Prostate gland (tissue), 2 donors: ENCODE measurements at places on chromosomes 5 and 9. TPM values are rescaled to one million over a fixed set of nuclear protein-coding genes. Genes with fewer than 3 reads are reported as not detected.

MARCOL gene
- not detected for total RNA-seq

- no peaks in the 10 kb centered on the region for H3K27me3 ChIP-seq
- no peak for DNase-seq
- peaks cover 6% of the 10 kb centered on the region for H3K36me3 ChIP-seq
- no peaks in the 10 kb centered on the region for H3K4me1 ChIP-seq
- no peak overlapping the region for H3K4me3 ChIP-seq
- H3K27ac ChIP-seq, result no peak overlapping the region
Observed at GRCh38 chr9:134028076-134028475, 2.8 kb downstream of the BRD3OS start.

DNA sequence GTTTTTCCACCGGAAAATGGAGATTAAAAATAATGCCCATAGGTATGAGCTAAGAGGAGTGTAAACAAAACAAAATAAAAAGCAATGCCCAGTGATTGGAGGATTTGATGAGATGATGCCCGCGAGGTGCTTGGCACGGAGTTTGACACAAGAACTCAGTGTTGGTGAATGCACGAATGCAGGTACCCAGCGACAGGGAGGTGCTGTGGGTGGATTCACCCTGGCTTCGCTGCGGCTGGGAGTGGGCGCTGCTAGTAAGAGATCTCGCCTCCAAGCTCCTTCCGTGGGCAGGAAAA, 526 bp upstream of the STXBP1 start:
- DNase-seq, result peak; percentile 12
- H3K27ac ChIP-seq, result peak overlapping the region; percentile 89
- H3K4me3 ChIP-seq, result peak overlapping the region; percentile 81
- no peaks in the 10 kb centered on the region for H3K36me3 ChIP-seq

DNA sequence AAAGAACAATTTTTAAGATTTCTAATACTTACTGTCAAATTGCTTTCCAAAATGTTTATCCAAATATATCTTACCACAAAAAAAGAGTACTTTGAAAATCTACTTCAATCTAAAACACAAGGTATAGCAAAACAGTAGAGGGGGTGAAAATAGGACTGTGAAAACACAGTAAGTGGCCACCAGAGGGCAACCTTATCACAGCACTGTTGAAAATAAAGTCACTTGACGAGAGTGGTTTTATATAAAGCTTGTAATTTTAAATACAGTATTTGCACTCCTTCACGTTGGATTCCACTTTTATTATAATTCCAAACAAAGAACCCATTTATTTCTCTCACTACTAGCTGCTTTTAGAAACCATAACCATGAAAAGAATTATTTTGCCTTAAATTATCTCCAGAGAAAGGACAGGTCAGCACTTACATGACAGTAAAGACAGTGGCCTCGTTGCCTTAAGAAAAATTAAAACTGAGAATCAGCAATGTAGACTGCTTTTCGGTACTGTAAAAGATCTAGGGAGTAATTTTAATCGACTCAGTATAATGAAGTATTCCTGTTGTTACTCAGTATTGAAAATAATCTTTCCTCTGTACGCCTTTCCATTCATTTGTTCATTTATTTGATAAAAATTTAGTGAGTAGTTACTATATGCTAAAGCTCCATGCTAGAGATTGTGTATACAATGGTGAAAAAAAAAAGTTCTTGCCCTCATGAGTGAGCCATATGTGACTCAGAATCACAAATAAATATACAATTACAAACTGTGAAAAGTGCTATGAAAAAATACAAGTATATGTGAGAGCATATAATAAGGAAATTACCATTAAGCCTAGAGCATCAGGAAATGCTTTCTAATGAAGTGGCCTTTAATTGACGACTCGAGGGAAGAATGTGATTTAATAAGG, 40.0 kb upstream of the CDK5RAP2 start:
- peak; percentile 71 for DNase-seq
- H3K4me1 ChIP-seq, result no peaks in the 10 kb centered on the region
- no peaks in the 10 kb centered on the region for H3K36me3 ChIP-seq
- no peaks in the 10 kb centered on the region for H3K27me3 ChIP-seq
- no peak overlapping the region for H3K27ac ChIP-seq

DNA sequence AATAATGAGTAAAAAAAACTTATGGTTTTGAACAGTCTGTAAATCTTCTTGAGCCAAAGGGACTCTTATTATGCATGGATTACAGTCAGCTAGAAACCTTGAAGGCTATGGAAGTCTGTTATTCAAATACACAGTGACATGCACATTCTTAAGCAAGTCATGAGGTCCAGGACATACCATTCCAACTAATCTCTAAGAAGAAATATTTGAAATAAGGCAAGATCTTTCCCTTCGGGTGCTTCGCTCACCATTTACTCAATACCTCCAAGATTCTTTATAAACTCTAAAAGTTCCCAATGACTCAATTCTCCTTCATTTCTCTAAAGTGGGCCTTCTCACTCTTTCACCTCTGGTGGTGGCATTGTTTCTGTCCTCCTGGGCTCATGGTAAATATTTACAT, 811.0 kb downstream of the NR2F1-AS1 start:
- H3K27ac ChIP-seq, result no peak overlapping the region
- H3K4me3 ChIP-seq, result no peak overlapping the region
- DNase-seq, result no peak
- H3K4me1 ChIP-seq, result no peaks in the 10 kb centered on the region
- H3K27me3 ChIP-seq, result no peaks in the 10 kb centered on the region
- no peaks in the 10 kb centered on the region for H3K36me3 ChIP-seq
